ENCODE measurements at places on chromosomes 4 and X.

GRCh38 chrX:129347291-129347690 lies 176.0 kb downstream of the SMARCA1 start:
- DNase-seq: no peak

GRCh38 chr4:155434904-155435303 lies 58.1 kb upstream of the MAP9 start:
- DNase-seq: no peak

DNA sequence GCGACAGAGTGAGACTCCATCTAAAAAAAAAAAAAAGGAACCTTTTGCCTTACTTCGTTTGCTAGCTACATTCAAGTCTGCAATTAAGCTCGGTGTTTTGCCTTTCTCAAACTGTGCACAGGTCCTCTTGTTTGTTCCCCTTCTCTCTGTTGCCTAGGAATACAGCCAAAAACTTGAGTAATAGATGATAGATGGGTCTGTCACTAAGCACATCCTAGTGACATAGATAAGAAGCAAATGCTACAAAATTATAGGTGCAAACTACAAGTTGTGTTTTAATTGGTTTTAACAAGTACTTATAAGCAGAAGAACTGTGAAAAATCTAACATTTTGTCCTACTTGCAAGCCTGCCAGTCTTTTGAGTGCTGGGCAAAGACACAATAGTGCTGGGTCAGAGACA lies 95.2 kb downstream of the SNCA start:
- no peak for DNase-seq

- no peak for DNase-seq
Measured at GRCh38 chr4:37008199-37008598, 236.3 kb upstream of the NWD2 start.

DNA sequence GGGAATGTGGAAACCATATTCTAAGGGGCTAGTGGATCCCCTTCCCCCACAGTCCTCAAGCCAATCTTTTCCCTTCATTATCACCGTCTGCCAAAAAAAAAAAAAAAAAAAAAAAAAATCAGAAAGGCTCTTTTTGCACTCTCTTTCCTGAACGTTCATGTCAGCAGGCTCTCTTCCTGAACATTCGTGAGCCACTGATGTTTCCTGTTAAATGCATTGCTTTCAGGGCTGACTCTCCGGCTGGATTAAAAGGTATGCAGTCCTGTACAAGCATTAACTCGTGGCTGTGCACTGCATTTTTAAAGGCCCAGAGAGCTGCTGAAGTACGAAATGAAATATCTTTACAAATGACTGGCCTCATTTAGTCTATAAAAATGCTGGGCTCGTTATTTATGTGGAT lies 34.0 kb upstream of the TSPAN5 start:
- no peak for DNase-seq

DNA sequence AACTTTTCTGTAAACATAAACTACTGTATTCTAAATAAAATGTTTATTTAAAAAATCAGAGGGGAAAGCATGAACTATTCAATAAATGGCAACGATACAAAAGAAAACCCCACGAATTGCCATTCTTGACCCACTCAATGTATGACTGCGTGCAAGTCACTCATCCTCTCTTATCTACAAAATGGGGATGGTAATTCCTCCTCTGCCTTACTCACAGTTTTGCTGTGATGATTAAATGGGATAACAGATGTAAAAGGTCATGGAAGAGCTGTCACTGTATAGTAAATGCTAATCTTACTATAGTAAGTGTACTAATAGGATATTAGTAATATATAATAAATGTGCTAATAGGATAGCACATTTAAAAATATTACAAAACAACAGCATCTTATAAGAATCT lies 173.4 kb downstream of the SCFD2 start:
- DNase-seq: no peak

DNA sequence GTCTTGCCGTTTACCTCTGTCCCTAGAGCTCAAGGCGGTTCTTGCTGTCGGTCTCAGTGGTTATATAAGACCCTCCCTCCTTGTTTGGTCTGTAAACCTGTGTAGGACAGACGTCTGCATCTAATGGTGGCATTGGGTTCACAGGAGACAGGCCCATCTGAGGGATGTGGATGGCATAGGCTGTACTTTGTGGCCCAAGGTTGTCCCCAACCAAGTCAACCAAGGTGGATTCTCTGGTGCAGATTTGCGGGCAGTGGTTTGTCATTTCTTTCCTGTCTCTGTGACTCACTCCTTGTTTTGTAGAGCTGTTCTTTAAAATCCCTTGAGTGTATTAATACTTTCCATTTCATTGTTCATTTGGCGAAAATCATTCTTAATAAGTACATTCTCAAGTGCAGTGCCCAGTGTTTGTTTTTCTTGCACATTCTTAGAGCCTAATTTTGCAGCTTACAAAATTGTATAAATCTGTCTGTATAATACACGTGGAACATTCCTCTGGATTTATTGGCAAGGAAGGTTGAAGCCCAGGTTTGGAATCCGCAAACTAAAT lies 68.0 kb upstream of the TLR2 start:
- no peak for DNase-seq

DNA sequence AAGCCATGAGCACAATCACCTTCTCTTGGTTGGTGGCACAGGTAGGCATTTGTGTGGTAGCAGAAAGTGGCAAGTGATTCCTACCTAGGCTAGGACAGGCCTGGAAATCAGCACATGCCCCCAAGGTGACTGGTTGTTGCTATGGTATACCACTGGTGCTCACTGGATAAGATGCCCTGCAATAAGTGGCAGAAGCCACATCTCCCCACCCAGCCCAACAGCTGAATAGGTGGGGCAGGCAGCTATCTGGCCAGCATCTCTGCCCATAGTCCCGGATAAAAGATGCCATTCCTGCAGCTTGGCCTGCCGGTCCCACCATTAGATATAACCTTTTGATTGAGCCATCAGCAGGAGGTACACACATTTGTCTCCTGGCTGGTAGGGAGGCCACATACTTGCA lies 21.1 kb downstream of the AMER1 start:
- no peak for DNase-seq

GRCh38 chr4:168621806-168622589 lies 125.1 kb downstream of the PALLD start:
- DNase-seq: no peak
